ENCODE measurements at places on chromosomes 7 and 10.

GRCh38 chr7:24755541-24756407 is 1.5 kb downstream of the GSDME start:
- DNase-seq: no peak

GRCh38 chr7:21326921-21327320 is 101.0 kb upstream of the SP4 start:
- DNase-seq: no peak

DNA sequence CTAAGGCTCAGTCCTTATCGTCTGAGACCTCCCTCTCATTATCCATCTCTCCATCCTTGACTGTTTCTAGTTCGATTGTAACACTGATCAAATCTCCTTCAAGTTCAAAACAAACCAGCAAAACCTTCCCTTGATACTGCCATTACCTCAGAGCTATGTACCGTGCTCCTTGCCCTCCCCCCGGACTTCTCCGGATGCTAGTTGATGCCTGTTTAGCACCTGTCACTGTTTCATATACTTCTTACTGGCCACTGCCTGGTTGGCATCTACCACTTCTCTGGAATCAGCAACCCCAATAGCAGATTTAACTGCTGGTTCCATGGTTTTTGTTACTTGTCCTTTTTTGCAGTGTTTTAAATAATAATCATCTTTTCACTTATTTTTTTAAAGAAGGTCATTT is 64.1 kb downstream of the BMPR1A start:
- no peak for DNase-seq

- DNase-seq: no peak
These were observed 32.6 kb upstream of the NME8 start for GRCh38 chr7:37815671-37816371.

- DNase-seq: no peak
These were observed 12.0 kb upstream of the CALML5 start for GRCh38 chr10:5511231-5511884.

- no peak for DNase-seq
These were observed 23.4 kb downstream of the MCMBP start for GRCh38 chr10:119849031-119849789.

DNA sequence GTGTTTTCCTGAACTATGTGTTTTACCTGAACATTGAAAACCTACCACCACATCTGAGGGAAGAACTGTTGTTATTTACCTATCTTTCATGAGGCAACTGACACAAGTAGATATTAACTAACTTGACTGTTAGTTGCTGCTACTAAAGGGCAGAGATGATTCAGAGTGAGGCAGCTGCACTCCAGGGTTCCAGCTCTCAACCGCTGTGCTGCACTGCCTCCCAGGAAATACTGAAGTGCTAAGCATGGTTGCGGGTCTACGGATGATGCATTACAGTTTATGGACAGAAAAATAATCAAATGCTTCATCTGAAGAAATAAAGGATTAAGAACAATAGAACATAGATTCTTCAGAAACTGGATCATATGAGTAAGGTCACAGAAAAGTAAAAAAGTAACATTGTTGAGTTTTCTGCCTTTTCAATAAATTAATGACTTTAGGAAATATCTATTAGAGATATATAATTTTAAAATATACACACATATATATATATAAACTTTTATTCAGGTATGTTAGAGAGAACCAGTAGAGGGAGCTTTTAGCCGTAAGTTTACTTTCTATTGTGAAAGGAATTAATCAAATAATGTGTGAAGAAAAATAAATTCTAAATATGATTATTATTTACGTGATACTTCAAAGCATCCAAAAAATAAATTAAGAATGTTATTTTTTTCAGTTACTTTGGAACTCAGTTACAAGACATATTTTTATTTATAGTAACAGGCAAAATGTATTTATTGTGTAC is 620.0 kb downstream of the CNTNAP2 start:
- no peak for DNase-seq

DNA sequence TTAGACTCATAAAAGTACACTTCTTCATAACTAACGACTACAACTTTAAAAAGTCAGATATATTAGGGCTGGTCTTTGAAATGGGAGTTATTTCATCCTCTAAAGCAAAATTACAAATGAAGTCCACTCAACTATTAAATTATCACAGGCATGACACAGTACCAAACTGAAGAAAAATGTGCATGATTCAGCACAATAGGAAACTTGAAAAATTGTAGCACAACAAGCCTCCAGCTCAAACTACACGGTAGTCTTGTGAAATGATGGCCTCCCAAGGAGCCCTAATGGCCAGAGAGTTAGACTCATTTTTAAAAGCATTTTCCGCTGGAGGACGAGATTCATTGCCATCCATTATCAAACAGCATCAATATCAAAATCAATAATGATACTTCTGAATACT is 76.4 kb downstream of the MAGI2 start:
- DNase-seq: no peak

DNA sequence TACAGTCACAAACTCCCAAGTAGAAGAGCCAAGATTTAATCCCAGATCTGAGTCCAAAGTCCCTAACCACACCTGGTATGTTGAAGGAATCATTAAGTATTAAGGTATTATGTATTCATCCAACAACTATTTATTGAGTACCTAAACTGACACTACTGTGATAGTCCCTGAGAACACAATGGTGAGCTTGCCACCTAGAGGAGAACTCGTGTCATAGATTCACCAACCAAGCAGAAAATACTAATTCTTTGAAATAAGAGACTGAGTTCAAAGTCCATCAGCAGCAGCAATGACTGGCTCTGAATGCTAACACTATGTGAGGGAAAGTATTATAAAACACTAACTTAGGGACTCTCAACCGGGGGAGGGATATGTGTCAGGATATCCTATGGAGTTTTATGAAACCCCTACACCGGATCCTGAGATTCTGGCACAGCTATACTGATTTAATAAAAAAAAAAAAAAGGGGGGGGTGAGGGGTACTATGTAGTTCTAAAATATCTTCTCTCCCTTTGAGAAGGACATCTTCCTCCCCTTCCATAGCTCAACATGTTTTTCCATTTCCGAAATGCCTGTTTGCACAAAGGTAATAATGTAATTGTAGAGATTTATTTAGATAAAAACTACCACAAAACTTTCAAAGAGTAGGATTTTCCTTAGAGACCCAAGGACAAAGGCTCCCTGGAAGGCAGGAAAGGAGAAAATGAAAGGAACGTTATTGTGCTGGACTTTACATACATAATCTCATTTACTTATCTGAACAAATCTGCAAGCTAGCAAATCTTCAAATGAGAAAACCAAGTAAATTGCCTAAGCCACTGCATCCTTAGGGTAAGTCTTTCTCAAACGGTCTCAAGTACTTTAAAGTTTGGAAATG is 1.6 kb downstream of the NCOA4 start:
- DNase-seq: no peak

DNA sequence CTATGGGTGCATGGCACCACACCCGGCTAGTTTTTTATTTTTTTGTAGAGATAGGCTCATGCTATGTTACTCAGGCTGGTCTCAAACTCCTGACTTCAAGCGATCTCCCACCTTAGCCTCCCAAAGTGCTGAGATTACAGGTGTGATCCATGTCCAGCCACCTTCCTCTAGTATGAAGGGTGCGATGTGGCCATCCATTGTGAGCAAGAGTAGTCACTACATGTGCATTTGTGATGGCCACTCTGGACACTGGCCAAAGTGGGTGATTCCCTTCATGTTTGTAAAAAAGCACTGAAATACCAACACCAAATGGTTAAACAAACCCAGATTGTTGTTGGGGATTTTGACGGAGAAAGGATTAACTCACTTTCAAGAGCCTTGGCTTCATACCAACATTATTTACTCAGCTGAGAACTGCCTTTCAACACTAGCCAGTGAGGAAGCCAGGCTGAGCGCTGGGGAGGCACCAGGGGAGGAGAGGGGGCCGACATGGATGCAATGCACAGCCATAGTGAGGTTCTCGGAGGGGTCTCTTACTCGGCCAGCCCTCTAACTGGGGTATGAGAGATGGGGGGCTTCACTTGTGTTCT is 198.1 kb upstream of the LYZL2 start:
- no peak for DNase-seq

- DNase-seq: no peak
These were observed 315.1 kb downstream of the BBS9 start for GRCh38 chr7:33444511-33444910.

DNA sequence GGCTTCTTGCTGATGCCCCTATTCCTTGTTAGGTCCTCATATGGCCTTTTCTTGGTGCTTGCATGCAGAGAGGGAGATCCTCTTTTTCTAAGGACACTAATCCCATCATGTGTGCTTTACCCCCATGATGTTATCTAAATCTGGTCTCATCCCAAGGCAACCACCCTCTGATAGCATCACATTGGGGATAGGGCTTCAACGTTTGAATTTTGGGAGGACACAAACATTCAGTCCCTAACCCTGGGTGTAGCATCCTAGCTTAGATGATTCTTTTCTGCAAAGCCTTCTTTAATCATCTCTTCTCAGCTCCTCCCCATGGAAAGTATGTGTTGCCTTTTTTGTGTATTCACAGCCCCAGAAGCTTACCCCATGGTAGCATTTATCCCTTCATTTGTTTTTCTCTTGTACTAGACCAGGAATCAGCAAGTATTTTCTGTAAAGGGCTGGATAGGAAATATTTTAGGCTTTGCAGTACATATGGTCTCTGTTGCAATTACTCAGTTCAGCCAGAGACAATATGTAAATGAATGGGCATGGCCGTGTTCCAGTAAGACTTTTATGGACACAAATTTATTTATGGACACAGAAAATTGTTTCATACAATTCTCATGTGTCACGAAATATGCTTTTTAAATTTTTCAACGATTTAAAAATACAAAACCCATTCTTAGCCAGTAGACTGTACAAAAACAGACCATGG is 101.5 kb upstream of the CSTF2T start:
- DNase-seq: no peak

DNA sequence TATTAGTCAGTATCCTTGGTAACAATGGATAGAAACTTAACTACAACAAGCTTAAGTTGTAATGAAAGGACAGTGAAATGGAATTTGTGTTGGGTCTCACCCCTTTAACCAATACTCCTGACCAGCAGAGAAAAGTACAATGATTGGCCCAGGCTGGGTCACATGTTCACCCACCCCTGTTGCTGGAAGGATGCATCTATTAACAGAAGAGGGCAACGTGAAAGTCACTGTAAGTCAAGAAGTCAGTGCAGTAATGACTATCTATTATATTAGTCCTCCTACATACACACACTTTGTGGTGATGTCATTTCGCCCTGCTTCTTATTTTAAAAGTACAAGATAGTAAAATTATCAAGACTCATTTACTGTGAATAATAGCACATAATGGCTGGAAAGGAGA is 16.2 kb downstream of the PNLIPRP2 start:
- DNase-seq: no peak

DNA sequence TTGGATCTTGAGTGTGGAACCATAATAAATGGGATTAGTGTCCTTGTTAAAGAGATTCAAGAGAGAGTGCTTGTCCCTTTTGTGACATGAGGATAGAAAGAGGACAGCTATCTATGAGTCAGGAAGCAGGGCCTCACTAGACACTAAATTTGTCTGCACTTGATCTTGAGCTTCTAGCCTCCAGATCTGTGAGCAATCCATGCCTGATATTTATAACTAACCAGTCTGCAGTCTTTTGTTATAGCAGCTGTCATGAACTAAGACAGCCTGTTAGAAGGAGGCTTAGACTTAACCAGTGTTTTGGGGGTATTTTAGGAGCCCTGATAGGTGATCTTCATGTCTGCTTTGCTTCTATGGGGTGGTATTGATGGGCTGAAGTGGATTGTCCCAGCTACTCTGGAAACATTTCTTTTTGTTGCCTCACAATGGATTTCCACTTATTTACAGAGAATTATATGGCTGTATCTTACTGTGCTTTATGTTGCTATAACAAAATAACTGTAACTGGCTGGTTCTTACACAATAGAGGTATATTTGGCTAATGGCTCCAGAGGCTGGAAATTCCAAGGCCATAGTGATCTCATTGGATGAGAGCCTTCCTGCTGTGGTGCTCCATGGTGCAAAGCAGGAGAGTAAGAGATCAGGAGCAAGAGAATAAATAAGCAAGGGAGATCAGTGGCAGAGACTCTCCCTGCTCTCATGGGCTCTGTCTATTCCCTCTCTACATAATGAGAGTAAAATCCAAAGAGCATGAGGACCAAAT is 23.4 kb upstream of the AKR1C3 start:
- no peak for DNase-seq

- no peak for DNase-seq
These were observed 682.7 kb upstream of the FZD8 start for GRCh38 chr10:36324831-36325230.

DNA sequence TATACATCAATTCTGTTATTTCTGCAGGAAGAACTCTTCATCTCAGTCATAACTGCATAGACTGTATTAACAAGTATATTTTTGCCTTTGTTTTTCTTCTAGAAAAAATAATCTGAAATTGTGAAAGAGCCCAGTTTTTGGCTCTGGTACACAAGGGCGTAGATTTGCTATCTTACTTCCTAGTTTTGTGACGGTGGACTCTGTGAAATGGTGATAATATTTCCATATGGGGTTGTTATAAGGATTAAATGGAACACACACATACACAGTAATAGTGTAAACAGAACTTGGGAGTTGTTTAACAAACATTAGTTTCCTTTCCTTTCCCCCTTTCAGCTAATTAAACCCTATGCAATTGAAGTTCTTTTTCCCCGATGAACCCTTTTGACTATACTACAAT is 108.7 kb downstream of the MKLN1 start:
- DNase-seq: no peak

DNA sequence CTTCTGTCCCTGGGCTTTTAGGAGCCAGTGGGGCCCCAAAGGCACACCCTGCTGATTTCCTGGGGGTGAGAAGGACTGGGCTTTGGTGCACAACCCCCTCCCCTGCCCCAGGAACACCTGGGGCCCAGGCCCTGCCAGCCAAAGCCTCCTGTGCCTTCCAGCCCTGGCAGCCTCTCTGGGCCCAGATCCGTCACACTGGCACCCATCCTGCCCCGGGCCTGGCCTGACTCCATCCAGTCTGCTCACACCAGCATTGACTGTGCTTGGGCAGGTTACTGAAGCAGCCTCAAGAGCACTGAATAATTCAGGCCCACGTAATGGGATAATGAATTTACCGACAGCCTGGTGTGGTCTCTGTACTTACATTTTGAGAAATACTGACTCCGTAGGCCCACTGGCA is 12.0 kb upstream of the COMTD1 start:
- DNase-seq: no peak

DNA sequence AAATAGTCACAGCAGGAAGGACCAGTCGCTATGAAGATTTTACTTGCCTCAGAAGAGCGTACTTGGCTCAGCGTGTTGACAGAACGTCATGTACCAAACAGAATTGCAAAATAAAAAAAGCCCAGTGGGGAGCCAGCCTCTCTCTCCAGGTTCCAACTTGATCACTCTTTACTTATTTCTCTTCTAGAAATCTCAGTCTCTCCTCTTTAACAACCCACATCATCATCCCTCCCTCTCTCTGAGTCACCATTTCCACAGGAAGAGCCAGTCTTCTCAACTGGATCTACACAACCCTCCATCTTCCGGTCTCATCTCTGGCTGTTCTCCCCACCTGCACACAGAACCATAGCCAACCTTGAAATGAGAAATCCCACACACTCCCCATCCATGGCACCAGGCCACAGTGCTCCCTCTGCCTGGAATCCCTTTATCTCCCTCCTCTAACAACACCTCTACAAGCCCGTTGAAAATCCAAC is 718.3 kb downstream of the GRID1 start:
- DNase-seq: no peak

GRCh38 chr7:54663603-54664234 is 95.3 kb downstream of the SEC61G start:
- DNase-seq: no peak
